ENCODE measurements at places on chromosomes 4 and X.

GRCh38 chr4:152531479-152531878 lies 4.4 kb downstream of the FBXW7 start:
- no peak for DNase-seq

GRCh38 chr4:70365479-70365878 lies 4.9 kb downstream of the SMR3A start:
- no peak for DNase-seq

DNA sequence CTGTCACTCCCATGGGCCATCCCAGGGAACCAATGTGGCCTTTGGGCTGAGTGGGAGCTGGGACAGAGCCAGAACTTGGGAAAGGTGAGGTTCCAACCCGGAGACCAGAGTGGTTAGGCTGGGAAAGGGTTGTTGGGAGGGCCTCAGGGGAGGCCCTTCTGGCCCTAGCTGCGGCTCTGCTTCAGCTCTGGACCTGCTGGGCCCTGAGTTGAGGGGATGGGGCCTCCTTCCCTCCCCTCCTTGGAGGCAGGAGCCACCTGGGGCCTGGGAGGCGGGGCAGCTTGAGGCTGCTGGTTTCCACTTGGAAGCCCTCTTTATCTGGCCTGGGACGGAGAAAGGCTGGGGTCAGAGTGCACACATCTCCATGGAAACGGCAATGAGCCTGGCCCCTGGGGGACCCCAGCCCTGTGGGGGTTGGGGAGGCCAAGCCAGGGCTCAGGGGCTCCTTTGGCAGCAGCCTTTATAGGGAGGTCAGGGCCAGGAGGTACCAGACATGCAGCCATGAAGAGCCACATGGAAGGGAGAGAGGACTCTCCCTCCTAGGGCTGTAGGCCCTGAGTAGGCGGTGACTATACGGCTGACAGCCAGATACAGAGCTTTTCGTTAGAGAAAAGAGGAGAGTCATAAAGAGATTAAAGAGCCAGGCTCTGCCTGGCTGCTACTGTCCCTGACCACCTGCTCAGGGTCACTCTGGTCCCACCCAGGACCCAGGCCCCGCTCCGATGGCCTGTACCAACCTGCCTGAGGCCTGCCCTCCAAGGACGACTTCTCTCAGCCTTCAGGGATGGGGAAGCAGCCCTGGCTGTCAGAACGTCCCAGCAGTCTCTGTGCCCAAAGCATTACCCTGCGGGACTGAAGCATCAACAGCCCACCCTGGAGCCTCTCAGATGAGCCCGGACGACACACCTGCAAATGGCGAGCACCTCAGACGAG lies 6.9 kb upstream of the NSD2 start:
- no peak for DNase-seq

DNA sequence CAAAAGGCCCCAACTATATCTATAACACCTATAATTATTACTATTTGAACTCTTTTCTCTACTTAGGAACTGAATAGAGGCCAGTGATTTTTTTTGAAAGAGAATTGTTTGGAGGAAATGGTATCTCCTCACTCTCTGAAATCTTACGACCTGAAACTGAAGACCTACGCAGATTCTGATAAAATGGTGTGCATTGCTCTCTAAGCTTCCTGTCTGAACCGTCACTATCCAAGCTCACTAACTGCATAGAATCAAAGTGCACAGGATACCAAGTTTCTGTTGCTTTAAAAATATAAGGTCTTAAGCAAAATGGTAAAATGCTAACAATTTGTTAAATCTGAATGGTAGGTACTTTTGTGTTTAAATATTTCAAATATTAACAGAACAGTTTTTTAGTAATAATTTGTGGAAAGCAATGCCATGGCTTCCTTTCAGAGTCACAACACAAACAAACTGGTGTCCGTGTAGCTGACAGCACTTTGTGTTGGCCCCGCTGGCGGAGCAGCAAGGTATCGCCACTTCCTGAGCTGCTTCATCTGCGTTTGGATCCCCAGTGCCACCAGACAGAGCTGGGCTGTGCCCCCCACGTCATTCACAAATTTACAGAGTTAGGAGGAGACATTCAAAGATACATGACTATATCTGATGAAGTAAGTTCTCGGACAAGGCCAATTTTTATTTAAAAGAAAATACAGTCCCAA lies 313.9 kb downstream of the FBXW7 start:
- DNase-seq = no peak

- no peak for DNase-seq
These were observed 13.7 kb downstream of the SCD5 start for GRCh38 chr4:82784681-82785610.

DNA sequence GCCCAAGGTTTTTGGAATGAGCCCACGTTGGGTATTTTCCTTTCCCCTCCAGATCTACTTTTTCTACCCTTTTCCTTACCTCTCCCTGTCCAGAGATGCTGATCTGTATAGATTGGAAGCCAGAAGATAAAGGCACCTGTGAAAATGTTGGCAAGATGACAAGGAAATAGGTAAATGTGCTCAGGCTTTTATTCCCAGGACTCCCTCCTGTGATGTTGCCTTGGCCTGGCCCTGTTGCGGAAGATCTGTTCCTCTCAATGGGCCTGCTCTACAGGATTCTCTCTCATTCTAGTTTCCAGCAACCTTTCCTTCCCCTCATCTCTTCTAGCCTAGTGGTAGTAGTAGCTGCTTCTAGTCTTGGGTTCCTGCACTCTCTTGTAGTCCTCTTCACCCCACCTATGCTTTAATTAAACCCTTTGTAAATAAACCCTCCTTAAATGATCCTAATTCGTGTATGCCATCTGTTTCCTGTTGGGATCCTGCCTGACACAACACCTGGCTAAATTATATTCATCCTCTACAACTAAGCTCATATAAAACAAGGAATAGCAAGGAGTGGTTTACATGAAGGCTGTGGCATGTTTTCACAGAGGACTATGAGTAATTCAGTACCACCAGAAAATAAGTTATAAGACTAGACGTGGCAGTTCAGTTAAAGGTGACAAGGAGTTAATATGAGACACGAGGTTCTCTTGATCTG lies 95.7 kb upstream of the MAOA start:
- DNase-seq = no peak

GRCh38 chrX:47228550-47229270 lies 4.1 kb upstream of the USP11 start:
- peak; percentile 8 for DNase-seq

GRCh38 chrX:13397878-13398818 lies 78.3 kb upstream of the ATXN3L start:
- DNase-seq = peak; percentile 74

DNA sequence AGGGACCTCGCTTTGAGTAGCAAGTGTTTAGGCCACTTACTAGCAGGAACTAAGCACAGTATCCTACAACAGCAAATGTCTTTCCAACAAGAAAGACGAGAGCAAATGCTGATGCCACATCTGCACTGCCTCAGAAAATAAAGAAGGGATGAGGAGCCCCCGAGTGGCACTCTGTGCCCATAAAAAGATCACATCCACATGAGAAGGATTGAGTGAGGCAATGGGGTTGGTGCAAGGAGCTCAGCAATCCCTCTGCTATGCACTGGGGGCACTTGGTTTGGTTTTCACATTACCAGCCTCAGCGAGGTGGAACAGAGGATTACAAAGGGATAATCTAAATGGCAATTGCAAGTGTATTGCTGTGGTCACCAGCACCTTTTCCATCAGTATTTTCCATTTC lies 252.8 kb upstream of the SLC7A11 start:
- DNase-seq = peak; percentile 17

- no peak for DNase-seq
These were observed 332.5 kb downstream of the GRID2 start for GRCh38 chr4:92636038-92636806.

- no peak for DNase-seq
These were observed 64.4 kb downstream of the ASMT start for GRCh38 chrX:1679238-1679637.

DNA sequence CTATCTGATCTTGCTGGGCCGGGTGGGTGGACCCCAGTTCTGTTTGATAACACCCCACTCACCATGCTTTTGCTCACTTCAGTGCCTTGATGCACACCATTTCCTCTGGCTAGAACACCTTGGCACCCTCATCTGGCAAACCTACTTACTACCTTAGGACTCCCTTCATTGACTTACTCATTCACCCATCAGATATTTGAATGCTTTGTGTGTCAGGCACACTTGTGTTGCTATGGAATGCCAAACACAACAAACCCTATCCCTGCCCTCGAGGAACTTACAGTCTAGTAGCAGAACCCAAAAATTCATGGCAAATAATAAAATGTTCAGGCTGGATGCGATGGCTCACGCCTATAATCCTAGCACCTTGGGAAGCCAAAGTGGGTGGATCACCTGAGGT lies 13.9 kb downstream of the CCNG2 start:
- no peak for DNase-seq

DNA sequence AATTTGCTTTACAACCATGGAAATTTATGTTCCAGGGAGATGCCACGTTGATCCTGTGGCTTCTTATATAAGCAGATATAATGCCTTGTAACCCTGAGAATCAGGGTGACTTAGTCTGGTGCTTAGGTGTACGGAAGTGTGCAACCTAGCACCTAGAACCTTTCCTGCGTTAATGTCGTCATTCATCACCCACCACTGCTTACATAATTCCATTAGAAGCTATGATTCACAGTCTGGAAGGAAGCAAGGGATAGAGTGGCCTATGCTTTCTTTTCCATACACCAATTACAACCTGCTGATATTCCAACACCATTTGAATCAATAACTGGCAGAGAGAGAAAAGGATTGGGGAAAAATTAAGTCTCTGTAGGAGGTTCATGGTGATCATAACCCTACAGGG lies 17.3 kb upstream of the CXCL8 start:
- no peak for DNase-seq

- no peak for DNase-seq
These were observed 82.0 kb downstream of the GPC4 start for GRCh38 chrX:133333154-133333750.

GRCh38 chr4:78652282-78652876 lies 100.8 kb downstream of the ANXA3 start:
- DNase-seq = no peak

- DNase-seq = peak; percentile 57
These were observed 951 bp downstream of the SH3BP2 start for GRCh38 chr4:2793586-2794485.

- no peak for DNase-seq
These were observed 1408.0 kb downstream of the RAPGEF2 start for GRCh38 chr4:160510928-160511327.

GRCh38 chr4:100198061-100198460 lies 7.8 kb upstream of the DDIT4L start:
- DNase-seq = no peak

DNA sequence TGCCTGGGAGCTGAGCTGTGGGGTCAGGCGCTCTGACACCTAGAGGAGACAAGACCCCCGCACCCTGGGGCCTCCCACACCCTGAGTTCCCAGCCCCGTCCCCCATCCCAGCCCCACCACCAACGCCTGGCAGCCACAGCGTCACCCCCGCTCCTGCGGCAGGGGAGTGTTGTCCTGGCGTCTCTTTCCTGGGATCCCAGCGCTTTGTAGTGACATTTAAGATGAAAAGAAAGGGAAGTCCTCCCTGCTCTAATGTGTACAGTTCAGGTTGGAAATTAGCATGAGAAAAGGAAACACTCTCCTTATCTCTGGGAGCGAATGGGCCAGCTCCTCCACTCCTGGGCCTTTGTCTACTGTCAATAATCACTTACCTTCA lies 112.1 kb downstream of the FAM53A start:
- DNase-seq = no peak

DNA sequence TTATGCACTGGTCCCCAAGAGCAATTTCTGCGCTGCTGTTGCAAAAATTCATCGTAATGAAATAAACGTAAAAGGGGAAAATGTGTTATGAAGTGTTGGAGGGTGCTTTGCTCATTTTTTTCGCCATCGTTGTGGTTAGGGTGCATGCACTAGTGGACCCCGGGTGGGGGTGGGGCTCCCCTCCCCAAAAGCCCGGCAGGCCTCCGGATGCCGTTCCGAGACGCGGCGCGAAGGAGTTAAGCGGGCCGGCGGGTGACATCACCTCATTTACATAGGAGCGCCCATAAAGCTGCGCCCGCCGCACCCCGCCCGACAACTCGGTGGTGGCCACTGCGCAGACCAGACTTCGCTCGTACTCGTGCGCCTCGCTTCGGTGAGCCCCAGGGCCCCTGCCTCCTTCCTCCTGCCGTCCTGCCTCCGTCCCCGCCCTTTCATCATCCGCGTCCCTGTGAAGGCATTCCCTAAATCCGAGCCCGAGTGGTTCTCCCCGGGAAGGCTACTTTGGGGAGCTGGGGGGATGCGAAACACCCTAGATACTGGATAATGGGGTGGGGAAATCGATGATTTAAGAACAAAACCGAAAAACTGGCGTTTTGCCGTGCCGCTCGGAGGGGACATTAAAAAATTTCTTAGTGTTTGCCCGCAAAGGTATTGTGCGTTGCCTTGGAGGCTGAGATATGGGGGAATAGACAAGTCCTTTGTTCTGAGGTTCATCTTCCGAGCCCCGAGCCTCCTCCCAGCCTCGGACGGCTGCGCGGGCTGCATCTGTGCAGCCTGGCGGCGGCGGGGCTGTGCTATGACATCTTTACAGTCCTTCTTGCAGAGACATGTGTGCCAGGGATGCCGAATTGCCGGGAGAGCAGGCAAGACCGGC lies at the start of gene TMSB4X:
TSS of gene TMSB4X (plus strand) at position 315 of the 874 bp plus-strand sequence.
- DNase-seq = peak; percentile 91

- no peak for DNase-seq
These were observed 2.0 kb downstream of the CHST7 start for GRCh38 chrX:46575586-46575985.

Data from femur (tissue), 1 donor.